ENCODE measurements at places on chromosomes 5 and 9.

- no peak for DNase-seq
These were observed 1.6 kb upstream of the SETX start for GRCh38 chr9:132356324-132356924.

GRCh38 chr5:129046151-129046550, 48.4 kb upstream of the ISOC1 start:
- DNase-seq, result no peak

DNA sequence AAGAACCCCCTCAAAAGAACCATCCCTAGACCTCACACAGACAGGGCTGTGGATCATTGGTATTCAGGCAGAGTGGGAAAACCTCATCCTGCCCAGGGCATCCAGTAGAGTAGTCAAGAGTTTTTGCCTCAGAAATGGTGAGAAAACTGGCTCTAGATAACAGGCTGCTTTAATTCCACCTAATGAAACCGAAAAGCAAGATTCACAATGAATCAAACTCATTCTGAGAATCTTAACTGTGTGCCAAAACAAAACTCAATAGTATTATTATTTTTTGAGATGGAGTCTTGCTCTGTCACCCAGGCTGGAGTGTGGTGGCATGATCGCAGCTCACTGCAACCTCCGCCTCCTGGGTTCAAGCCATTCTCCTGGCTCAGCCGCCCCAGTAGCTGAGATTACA, 17.8 kb upstream of the NPM1 start:
- no peak for DNase-seq

- DNase-seq, result no peak
These were observed 2.8 kb downstream of the LMX1B start for GRCh38 chr9:126616521-126616976.
